KG1 (cell line): ENCODE measurements at places on chromosomes 3 and 15.

GRCh38 chr3:5787861-5788488 is 600.5 kb downstream of the EDEM1 start:
- no peak for DNase-seq

GRCh38 chr3:171204942-171205341 is 178.4 kb upstream of the SLC2A2 start:
- no peak for DNase-seq

DNA sequence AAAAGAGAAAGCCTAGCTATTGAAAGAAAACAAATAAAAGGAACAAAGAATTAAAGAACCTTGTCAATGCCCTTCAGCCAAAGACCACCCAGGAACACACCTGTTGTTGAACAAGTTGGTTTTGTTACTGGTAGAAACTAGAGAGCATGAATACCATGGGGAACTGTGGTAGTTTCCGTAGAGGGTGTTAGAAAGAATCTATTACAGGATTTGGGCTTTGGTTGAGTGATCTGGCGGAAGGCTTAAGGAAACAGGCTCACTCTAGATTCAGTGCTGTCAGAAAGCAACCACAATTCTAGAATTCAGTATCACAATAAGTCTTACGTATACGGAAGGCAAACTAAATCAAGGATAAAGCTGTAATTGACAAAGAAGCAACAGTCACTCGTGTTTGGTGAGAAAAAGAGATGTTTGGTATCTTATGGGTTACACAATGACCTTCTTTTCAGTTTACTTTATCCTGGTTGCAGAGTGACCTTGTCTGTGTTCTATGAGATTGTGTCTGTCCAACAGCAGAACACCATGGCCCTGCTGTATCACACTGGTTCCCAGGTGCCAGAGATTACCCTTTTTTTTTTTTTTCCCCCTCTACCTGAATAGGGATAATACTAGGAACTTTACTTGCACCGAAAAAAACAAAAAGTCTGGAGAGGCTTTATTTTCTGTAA is 265.9 kb downstream of the SHQ1 start:
- no peak for DNase-seq

- DNase-seq, result peak; percentile 56
Measured at GRCh38 chr3:174216946-174217718, 642.0 kb upstream of the NAALADL2 start.

GRCh38 chr3:55891106-55891505 is 404.0 kb upstream of the WNT5A start:
- DNase-seq, result no peak

GRCh38 chr3:119498186-119499011 is at the start of gene TIMMDC1:
TSS of gene TIMMDC1 (plus strand) at chr3:119498547. CDS start at chr3:119498734, 187 bp downstream.
- peak; percentile 98 for DNase-seq

GRCh38 chr15:69718916-69719315 is 266.3 kb downstream of the RPLP1 start:
- DNase-seq, result no peak

GRCh38 chr15:78127882-78128281 is 3.4 kb downstream of the CIB2 start:
- DNase-seq, result no peak

- no peak for DNase-seq
Measured at GRCh38 chr15:77329202-77329601, 90.7 kb downstream of the PEAK1 start.

- no peak for DNase-seq
Measured at GRCh38 chr3:99505646-99506269, 132.6 kb upstream of the COL8A1 start.

DNA sequence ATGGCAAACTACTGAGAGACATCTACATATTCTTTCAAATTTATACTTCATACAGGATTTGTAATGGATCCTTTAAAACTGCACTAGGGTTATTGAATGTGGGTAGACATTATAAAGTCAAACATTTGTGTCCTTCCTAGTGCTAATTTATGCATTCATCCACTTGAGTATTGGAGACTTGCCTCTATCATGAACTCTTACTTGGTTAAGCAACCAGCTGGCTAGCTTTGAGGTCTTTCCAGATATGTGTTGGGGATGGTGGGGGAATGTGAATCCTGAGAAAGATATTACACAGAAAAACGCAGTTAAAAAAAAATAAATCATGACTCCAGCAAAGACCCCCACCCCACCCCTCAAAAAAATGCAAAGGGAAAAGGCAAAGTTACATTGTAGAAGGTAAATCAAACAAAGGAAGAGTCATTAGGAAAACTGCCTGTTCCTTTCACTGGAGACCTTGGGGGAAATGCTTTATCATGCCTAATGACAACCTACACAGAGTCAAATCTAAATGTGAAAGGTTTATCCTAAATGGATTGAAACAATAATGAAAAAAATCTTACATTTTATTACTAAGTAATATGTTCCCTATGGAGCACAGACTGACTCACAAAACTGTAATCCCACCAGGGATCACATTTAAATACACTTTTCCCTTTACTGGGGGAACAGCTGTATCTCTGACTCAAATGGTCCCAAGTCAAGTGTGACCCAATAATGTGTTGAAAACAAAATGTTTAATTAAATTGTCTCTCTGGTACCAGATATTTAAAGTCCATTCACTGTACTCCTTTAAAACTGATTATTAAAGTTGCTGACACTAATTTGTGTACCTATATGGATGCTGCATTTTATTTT is 522.3 kb downstream of the ROBO1 start:
- DNase-seq, result no peak

- no peak for DNase-seq
Measured at GRCh38 chr3:95595416-95596075, 1218.8 kb upstream of the EPHA6 start.

DNA sequence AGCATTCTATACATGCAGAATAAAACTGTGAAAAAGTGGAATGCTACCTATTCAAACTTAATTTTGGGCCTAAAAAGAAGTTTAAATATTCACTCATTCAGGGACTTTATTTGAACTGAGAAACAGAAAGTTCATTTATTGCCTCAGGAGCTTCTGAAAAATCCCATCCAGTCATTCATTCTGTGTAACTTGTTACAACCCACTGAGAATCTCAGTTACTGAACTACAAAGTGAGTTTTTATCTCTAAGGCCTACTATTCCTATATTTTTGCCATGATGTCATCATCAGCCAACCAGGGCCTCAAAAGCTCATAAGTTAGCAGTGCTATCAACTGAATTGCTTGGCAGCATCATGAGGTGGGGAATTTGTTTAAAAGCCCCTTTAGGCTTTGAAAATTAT is 98.0 kb upstream of the BOC start:
- DNase-seq, result no peak

- DNase-seq, result no peak
Measured at GRCh38 chr3:102194001-102194400, 240.8 kb upstream of the ZPLD1 start.

GRCh38 chr15:94877833-94878232 is 646.5 kb downstream of the MCTP2 start:
- DNase-seq, result no peak

DNA sequence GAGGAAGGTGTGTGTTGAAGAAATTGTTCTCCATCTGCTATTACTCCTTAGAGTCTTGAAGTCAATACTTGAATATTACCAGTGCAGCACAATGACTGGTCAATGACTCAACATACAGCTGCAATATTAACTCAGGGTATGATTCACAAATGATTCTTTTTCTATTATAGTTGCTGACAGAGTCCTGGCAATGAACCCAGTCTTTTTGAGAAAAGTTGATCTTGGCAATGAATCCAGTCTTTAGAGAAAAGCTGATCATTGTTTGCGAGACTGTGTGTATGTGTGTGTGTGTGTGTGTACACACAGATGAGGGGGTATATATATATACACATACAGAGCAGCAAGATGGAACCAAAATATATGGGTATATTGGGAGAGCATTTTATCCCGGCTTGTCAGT is 315.1 kb downstream of the ZNF385D start:
- DNase-seq, result no peak

GRCh38 chr15:96342406-96343112 is 12.1 kb downstream of the NR2F2 start:
- DNase-seq, result no peak

DNA sequence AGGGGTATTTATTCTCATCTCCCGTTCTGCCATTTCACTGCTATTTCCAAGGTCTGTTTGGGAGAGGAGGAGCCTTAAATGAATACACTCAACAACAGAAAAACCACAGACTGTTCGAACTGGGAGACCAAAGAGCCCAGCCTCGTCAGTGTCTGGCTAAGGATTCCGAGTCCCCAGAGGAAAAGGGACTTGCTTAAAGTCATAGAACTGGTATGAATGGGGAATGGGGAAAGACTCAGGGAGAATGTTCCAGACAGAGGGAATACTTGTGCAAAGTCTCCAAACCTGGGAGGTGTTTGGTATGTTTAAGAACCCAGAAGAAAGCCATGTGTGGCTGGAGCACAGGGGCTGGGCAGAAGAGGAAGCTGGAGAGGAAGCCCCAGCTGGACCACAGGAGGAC is 46.9 kb downstream of the FAM43A start:
- DNase-seq, result no peak

- DNase-seq, result no peak
Measured at GRCh38 chr15:98896002-98896721, 111.4 kb downstream of the PGPEP1L start.

- DNase-seq, result no peak
Measured at GRCh38 chr3:143648708-143649107, 199.6 kb downstream of the SLC9A9 start.

- DNase-seq, result no peak
Measured at GRCh38 chr3:12477256-12477655, 7.0 kb upstream of the TSEN2 start.

GRCh38 chr3:105594219-105594618 is 227.5 kb downstream of the ALCAM start:
- no peak for DNase-seq

- no peak for DNase-seq
Measured at GRCh38 chr3:194492001-194492400, 5.2 kb upstream of the ATP13A3 start.

GRCh38 chr3:168161696-168162095 is 66.0 kb upstream of the GOLIM4 start:
- no peak for DNase-seq

DNA sequence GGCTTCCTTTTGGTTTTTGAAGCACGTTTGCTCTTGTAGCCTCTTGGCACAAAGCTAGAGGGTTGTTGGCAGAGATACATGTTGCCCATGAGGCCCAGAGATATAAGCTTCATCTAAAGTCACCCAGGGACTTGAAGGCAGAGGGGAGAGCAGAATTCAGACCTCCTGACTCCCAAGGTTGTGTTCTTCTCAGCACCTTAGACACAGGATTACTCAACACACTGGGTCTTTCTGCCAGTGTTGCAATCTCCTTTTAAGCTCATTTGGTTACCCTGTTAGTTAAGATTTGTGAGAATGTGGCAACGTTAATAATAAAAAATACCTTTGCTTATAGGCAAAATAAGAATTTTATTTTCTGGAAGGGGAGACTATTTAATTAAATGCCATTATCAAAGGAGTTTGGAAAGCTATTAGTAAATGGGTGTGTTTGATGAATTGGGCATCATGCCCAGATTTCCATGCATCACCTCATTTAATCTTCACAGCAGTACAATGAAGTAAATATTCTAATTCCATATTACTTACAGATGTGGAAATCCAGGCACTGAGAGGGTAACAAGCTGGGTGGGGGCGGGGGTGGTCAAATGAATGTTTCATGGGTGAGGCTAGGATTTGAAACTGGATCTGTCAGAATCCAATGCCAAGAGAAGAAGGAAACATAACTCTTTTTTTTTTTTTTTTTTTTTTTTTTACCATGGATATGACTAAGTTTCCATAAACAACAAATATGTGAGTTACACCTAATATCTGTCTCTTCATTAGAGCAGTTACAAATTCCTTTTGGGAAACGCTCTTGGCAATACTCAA is 183.3 kb downstream of the NR1D2 start:
- DNase-seq, result no peak

GRCh38 chr3:133125171-133125570 is 87.0 kb downstream of the TMEM108 start:
- DNase-seq, result no peak

DNA sequence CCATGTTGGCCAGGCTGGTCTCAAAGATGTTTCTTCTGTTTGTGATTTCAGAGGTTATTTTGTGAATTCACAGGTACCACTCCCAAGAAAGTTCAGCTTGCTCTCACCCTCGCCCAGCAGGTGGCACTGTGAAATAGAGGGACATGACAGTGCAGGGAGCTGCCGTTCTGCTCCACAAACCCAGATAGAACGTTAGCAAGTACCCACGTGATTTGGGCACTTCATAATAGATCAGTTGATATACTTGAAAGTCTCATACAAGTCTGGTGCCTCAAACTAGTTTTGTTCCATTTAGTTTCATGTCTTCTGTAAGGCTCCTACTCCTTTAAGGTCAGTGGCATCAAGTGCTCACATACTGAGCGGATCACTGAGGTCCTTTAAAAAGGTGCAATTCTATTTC is 45.5 kb downstream of the FILIP1L start:
- DNase-seq, result no peak

DNA sequence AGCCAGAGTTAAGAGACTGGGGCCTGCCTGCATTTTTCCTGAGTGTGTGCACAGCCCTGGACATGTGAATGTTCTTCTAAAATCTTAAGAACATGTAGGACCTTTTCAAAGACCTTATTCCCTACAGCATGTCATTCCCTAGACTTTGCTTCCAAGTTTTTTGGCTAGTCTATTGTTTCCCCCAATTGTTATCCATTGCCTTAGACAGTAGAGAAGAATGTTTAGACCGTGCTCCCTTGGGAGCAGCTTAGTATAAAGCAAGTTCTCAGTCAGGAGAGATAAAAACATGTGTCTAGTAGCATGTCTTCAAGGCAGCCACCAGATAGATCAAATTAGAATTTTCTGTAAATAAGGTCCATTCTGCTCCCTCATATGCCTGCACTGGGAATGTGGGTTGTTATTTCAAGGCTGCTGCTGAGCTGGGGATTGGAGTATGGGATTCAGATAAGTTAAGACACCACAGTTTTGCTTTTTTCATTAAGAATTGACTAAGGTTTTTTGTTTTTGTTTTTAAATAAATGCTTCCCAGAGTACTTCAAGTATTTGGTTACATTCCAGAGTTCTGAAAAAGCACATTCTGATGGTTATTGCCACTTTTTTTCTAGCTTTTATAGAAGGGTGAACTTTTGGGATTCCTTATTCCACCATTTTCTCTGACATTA is 246.7 kb downstream of the RORA start:
- DNase-seq, result no peak

DNA sequence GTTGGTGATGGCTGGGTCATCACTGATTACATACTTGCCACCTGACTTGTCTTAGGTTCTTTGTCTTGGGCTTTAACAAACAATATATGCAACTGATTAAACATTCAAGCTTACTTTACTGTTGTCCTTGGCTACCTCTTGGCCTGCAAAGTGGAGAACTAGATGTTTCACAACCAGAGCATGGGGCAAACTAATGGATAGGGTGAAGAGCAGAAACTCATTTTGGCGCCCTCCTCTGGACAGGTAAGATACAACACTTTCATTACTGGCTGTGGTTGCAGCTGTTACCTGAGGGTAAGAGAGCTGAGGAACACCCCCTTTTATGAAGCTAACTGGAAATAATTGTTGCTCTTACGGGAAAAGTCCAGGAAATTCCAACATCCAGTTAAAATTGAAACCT is 262.1 kb downstream of the NAALADL2 start:
- DNase-seq, result no peak

DNA sequence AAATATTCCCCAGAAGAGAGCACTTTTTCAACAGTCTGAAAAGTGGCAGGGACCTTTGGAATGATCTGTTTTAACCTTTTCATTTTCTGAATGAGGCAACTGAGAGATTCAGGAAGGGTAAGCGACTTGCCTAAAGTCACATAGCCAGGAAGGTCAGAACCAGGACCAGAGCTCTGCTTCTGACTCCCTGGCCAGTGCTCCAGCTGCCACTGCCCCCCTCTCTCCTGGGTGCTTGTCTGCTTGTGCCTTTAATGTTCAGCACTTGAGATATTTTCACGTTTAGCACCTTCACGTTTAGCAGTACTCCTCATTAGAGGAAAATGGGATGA is 68.3 kb downstream of the SMAD3 start:
- no peak for DNase-seq

GRCh38 chr3:13064964-13065363 is 8.3 kb downstream of the IQSEC1 start:
- no peak for DNase-seq
